ENCODE measurements at places on chromosomes 2 and 18.

DNA sequence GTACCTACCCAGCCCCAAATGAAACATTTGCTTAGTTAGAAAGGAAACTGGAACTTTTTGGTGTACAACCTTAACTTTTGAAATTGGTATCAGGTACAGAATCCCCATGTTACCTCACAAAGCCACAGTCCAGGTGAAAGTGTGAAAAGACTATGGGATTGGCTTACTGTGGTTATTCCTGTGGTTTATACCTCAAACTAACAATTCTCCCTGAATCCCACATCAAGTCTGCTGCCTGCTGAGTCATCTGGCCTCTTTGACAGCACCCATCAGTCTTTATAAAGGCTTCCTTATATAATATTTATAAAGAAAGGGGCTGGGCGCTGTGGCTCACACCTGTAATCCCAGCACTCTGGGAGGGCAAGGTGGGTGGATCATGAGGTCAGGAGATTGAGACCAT lies 164.6 kb downstream of the TMEM247 start:
- no peak for DNase-seq

- no peak for DNase-seq
Observed at GRCh38 chr2:159044804-159045286, 76.4 kb downstream of the TANC1 start.

- DNase-seq, result no peak
Observed at GRCh38 chr2:189163889-189164288, 15.7 kb downstream of the COL5A2 start.

DNA sequence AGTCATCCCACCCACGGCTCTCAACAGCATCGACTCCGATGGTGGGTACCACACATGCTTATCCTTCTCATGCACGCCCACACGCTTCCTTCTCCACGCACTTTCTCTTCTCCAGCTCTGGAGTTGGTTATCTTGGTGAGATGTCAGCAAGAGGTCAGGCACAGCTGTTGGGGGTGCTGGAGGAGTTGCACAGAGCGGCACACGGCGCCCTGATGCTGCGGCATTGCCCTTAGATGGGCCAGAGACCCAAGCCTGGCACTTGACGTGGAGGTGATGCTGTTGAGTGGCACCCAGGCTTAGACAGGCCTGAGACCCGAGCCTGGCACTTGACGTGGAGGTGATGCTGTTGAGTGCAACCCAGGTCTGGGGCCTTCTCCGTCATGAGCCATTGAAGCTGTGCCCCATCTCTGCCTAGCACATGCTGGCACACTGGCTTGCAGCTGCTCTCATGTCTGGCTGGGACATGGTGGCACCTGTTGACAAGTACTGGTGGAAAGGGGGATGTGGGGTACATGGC lies 83.2 kb downstream of the DGKD start:
- no peak for DNase-seq

DNA sequence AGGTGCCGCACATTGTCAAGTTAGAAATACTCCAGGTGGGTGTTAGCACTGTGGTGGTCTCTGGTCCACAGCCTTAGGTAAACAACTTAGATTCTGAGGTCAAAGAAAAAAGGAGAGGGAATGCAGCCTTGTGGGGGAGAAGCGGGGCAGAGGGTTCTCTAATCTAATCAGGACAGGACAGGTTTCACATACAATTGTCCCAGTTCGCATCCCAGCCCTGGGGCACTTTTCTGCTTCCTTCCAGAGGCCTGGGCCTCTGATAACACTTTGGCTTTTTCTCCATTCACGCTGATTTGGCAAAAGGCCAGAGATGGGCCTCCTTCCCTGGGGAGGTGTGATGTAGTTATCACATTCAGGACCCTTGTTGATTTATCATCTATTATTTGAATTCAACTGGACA lies 32.5 kb downstream of the SLC1A4 start:
- DNase-seq, result no peak

DNA sequence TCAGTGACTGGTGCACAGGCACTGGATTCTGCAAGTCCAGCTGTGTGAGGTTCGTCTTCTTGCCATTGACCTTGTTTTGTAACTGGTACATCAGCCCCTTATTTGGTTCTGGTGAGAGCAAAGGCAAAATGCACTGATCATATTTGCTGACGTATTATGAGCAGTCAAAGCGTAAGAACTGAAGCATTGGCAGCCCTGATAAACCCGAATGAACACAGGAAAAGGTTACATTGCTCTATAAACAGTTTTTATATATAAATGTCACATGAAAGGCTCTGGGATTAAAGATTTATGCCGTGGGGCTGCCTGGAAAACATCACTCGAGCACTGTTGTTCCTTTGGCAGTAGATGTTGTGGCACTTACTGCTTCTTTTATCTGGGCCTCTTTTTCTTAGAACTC lies 167.9 kb downstream of the IRS1 start:
- no peak for DNase-seq

DNA sequence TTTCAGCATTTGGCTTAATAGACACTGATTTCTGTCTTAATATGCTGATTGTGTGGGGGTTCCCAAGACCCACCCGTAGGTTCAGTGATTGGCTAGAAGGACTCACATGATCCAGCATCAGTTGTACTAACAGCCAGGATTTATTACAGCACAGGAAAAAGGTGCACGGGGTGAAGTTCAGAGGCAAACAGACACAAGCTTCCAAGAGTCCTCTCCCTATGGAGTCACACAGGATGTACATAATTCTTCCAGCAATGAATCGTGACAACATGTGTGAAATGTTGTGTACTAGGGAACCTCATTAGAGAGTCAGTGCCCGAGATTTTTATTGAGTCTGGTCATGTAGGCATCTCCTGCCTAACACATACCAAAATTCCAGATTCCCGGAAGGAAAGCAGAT lies 52.8 kb downstream of the GALNT1 start:
- DNase-seq, result no peak

GRCh38 chr2:181853696-181854095 lies 37.8 kb upstream of the ITPRID2 start:
- DNase-seq, result no peak
